ENCODE measurements at places on chromosomes 1 and 21. TPM values are rescaled to one million over a fixed set of nuclear protein-coding genes. Genes with fewer than 3 reads are reported as not detected.

IGFN1 gene
- total RNA-seq, result 0.18 TPM

FCAMR gene
- total RNA-seq, result not detected

SLC44A3 gene
- 19.3 TPM for total RNA-seq

AJAP1 gene
- 0.77 TPM for total RNA-seq

IL22RA1 gene
- 0.83 TPM for total RNA-seq

CYP4X1 gene
- total RNA-seq, result 12.8 TPM

PADI2 gene
- total RNA-seq, result 18.4 TPM

RPL22 gene
- total RNA-seq, result 317 TPM

GRIK3 gene
- 0.27 TPM for total RNA-seq

FAM3B gene
- total RNA-seq, result 4.8 TPM

TPTE gene
- total RNA-seq, result not detected

TNFRSF9 gene
- 0.47 TPM for total RNA-seq

CD5L gene
- 6.8 TPM for total RNA-seq

ETV3L gene
- not detected for total RNA-seq

PKP1 gene
- total RNA-seq, result 2.2 TPM

PALMD gene
- 18.8 TPM for total RNA-seq

CFAP107 gene
- 2.9 TPM for total RNA-seq

SLAMF7 gene
- total RNA-seq, result 7.9 TPM

KCNJ10 gene
- total RNA-seq, result 0.15 TPM

GSTM5 gene
- total RNA-seq, result 11.7 TPM

RSPH1 gene
- total RNA-seq, result 18.1 TPM

S100A8 gene
- 622 TPM for total RNA-seq

KLHDC9 gene
- total RNA-seq, result 7.2 TPM

VTCN1 gene
- total RNA-seq, result 0.77 TPM

SHISAL2A gene
- 1.6 TPM for total RNA-seq

NEXN gene
- 16.5 TPM for total RNA-seq

CLEC20A gene
- total RNA-seq, result not detected

NBPF6 gene
- total RNA-seq, result not detected

GREM2 gene
- 0.74 TPM for total RNA-seq

CDCA8 gene
- total RNA-seq, result 1.7 TPM

ESPN gene
- total RNA-seq, result 8.3 TPM

IL19 gene
- total RNA-seq, result not detected

ALDH9A1 gene
- 63.0 TPM for total RNA-seq

NPPB gene
- not detected for total RNA-seq

NBPF1 gene
- 35.3 TPM for total RNA-seq

ANKRD45 gene
- total RNA-seq, result 4.2 TPM

DNASE2B gene
- total RNA-seq, result 26.1 TPM

RGS8 gene
- total RNA-seq, result not detected

DISC1 gene
- total RNA-seq, result 13.6 TPM

AMY2A gene
- total RNA-seq, result not detected

HLX gene
- total RNA-seq, result 18.5 TPM

XCL1 gene
- total RNA-seq, result 1.2 TPM

HTR6 gene
- total RNA-seq, result not detected

Measured in lower lobe of right lung (tissue), 2 donors.